Heart right ventricle (tissue), 16 donors: ENCODE measurements at places on chromosomes 11 and 22. TPM values are rescaled to one million over a fixed set of nuclear protein-coding genes. Genes with fewer than 3 reads are reported as not detected.

DNA sequence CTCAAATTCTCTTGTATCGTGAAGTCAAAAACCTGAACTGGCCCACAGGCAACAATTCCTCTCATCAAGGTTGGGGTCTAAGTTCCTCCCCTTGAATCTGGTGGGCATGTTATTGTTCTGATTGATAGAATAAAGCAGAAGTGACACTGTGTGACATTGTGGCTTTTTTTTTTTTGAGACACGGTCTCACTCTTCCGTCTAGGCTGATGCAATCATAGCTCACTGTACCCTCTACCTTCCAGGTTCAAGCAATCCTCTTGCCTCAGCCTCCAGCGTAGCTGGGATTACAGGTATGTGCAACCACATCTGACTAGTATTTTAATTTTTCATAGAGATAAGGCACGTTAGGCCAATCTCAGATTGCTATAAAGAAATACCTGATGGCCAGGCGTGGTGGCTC is 8.9 kb upstream of the PELI3 start:
- H3K27ac ChIP-seq: no peak overlapping the region
- H3K36me3 ChIP-seq: no peaks in the 10 kb centered on the region
- no peaks in the 10 kb centered on the region for H3K4me1 ChIP-seq
- no peak overlapping the region for H3K4me3 ChIP-seq

GRCh38 chr11:127653076-127653475 is 652.5 kb upstream of the KIRREL3 start:
- no peak overlapping the region for H3K27ac ChIP-seq
- no peak overlapping the region for H3K4me3 ChIP-seq
- no peak for DNase-seq
- no peaks in the 10 kb centered on the region for H3K4me1 ChIP-seq
- H3K27me3 ChIP-seq: no peaks in the 10 kb centered on the region

DNA sequence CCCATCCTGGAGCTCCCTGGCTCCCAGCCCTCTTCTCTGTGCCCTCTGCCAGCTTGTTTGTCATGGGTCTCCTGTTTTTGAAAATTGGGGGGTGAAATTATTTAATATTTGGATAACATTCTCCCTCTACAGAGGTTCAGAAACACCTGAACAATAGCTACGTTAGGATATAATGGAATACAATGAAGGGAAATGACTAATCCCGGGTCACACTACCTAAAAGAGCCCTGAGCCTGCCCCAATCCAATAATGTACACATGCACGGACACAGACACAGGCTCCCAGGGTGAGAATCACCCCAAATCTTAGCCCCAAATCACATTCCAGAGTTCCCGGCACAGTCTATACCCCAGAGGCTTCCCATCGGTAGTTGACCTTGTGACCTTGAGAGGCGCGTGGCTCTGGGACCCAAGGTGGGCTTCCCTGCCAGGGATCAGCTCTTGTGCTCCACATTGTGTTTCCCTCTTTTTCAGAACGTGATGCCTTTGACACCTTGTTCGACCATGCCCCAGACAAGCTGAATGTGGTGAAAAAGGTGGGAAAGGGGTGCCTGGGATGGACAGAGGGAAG is 135.5 kb downstream of the PARVA start:
- no peaks in the 10 kb centered on the region for H3K27me3 ChIP-seq
- peaks cover 45% of the 10 kb centered on the region for H3K36me3 ChIP-seq
- no peak overlapping the region for H3K27ac ChIP-seq
- DNase-seq: no peak

DNA sequence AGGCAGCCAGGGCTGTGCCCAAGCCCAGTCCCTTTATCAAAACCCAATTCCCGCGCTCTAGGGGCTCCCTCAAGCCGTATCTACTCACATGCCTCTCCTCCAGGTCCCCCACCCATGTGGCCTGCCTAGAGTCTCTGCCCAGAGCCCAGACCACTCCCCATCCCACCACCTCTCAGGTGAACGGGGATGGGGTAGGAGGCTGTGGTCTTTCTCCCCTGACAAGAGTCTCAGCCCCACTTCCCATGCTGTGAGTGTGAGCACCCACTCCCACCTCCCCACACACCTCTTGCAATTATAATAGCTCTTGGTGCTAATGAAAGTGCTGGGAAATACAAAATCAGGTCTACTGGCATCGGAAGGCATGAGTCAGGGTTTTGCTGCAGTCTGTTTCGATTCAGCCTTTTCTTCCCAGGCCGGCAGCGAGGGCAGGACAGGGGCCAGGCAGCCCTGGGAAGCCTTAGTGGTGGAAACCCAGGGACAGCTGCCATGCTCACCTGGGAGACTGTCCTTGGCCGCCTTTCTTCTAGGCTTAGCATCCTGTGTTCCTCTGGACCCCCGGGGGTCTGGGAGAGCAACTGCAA is 16.7 kb upstream of the TMPRSS4 start:
- no peak overlapping the region for H3K4me3 ChIP-seq
- H3K27ac ChIP-seq: no peak overlapping the region
- no peaks in the 10 kb centered on the region for H3K27me3 ChIP-seq
- no peaks in the 10 kb centered on the region for H3K36me3 ChIP-seq
- H3K4me1 ChIP-seq: peaks cover under 1% of the 10 kb centered on the region

DNA sequence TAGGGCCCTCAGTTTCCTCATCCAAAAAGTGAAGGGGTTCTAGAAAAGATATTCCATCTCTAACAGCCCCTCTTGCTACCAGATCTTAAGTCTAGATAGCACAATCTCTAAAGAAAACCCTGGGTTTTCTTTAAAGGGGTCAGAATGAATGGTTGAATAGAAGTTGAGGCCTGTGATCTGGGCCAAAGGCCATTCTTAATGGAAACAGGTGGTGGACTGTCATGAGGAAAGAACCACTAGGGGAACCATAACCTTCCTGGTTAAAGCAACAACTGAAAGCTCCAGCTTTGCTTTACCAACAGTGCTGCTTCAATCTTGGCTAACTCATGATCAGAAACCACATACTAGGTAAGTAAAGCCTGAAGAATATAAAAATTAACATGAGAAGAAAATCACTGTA is 1.8 kb downstream of the CELF1 start:
- peak overlapping the region; percentile 95 for H3K4me3 ChIP-seq
- DNase-seq: no peak
- peaks cover 9% of the 10 kb centered on the region for H3K4me1 ChIP-seq
- no peaks in the 10 kb centered on the region for H3K27me3 ChIP-seq
- no peaks in the 10 kb centered on the region for H3K36me3 ChIP-seq

GRCh38 chr22:33324228-33324627 is 266.0 kb upstream of the SYN3 start:
- H3K27me3 ChIP-seq: no peaks in the 10 kb centered on the region
- H3K27ac ChIP-seq: no peak overlapping the region
- no peaks in the 10 kb centered on the region for H3K36me3 ChIP-seq
- H3K4me1 ChIP-seq: no peaks in the 10 kb centered on the region
- no peak overlapping the region for H3K4me3 ChIP-seq

Gene ASRGL1
- 3.4 TPM for total RNA-seq

- peaks cover 31% of the 10 kb centered on the region for H3K4me1 ChIP-seq
- no peaks in the 10 kb centered on the region for H3K36me3 ChIP-seq
- H3K27ac ChIP-seq: no peak overlapping the region
- no peak for DNase-seq
- H3K4me3 ChIP-seq: no peak overlapping the region
Observed at GRCh38 chr11:94559361-94559760, 7.8 kb upstream of the PIWIL4 start.

Gene IGSF22
- total RNA-seq: not detected

Gene TAGLN
- 76.6 TPM for total RNA-seq
